ENCODE measurements at places on chromosomes 6 and 20.

DNA sequence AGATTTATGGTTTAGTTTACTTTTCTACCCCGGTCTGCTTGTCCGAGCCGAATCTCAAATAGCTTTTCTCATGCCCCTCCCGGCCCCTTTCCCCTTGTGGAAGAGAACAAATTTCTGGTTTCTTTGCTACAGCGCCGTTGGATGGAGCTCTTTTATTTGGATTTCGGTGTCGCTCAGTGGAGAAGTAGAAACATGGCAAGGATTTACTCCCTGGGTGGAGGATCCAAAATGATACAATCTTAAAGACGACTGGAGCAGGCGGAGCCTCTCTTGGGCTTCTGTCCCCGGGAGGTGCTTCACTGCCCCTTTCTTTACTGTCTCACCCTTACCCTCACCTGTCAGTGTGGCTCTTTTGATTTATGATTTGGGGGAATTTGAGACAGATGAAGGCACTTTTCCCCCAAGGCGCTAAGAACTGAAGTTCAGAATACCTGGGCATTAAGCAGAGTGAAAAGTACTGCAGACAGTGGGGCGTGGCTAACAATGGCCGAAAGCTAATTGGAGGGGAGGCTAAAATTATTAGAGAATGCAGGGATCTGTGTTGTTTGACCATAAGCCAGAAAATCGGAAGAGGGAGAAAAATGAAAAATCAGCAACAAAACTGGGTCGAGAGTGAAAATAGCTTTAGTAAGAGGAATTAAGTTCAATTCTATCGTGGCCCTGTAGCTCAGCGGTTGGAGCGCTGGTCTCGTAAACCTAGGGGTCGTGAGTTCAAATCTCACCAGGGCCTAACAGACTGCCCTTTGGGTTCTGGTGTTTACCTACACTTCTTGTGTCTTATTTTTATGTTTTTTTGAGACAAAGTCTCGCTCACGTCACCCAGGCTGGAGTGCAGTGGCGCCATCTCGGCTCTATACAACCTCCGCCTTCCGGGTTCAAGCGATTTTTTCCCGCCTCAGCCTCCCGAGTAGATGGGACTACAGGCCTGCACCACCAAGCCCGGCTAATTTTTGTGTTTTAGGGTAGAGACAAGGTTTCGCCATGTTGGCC, 145.1 kb upstream of the ZNF184 start:
- no peak for DNase-seq

DNA sequence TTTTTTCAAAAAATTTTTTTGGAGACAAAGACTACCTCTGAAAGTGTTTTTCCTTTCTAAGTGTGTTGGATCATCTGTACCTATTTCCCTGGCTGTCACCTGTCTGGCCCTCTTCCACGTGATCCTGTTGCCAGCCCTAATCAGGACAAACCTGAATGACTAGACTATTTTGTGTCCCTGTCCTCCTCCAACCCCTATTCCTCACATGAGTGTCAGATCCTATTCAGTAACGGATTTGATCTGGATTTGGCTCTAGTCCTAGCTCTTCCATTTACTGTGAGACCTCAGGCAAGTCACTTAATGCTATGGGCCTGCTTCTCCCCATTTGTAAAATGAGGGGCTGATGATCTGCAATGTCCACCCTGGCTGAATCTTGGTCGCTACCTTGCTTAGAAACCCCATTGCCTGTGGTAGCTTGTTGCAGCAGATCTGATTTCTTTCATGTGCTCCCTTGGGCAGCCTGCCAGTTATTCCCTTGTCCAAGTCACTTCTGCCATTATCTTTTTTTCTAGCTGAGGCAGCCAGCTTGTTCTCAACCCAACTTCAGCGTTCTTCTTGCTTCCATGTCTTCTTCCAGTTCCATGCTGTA, 4.8 kb downstream of the PHF20 start:
- no peak for DNase-seq

GRCh38 chr6:136085370-136086115, 164.6 kb downstream of the MTFR2 start:
- no peak for DNase-seq

- DNase-seq, result no peak
These were observed 262.0 kb upstream of the JARID2 start for GRCh38 chr6:14983599-14984518.

GRCh38 chr6:46220352-46221221, 49.8 kb upstream of the ENPP5 start:
- DNase-seq, result peak; percentile 5

DNA sequence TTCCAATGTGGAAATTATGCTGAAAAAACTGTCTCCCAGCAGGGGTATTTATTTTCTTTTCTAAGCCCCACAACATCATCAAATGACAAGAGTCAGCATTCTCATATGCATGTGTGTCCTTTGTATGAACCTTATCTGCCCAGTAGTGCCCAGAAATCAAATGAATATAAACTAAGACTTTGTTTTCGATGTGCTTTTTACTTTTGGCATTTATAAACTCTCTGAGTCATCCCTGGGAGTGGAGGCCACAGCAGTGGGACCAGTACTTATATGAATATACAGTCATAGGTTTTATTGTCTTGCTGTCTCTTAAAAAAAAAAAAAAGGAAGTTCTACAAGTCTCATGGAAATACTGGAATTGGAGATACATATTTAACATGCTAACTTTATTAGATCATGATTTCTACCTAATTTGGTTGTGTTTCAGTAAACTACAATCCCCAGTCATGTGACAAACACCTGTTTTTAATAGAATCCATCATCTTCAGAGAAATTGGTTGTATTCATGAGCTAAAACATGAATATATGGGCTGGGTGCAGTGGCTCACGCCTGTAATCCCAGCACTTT, 99.2 kb upstream of the TMEM181 start:
- no peak for DNase-seq

- DNase-seq, result no peak
These were observed 103.2 kb upstream of the FOXP4 start for GRCh38 chr6:41442800-41443501.

DNA sequence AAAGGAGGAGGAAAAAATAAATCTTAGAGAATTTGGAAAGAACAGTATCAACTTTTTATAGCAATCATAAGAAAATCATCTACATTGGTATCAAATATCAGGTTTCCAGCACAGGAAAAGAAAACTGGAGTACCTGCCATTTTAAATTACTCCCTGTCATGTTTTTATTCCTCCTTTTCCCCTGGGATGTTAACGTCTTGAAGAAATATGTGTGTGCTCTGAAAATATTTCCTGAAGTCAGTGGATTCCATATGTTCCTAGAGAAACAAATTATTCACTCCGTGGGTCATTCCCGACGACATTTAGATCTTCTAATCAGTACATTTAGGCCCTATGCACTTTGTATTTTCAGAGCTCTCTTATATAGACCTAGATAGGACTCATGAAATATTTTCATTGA, 42.0 kb upstream of the RSPO3 start:
- no peak for DNase-seq

Measured in HL-60 (cell line).